PC-3 (cell line): ENCODE measurements at places on chromosomes 3 and 15. TPM values are rescaled to one million over a fixed set of nuclear protein-coding genes. Genes with fewer than 3 reads are reported as not detected.

Gene SI
- total RNA-seq, result not detected in 2 replicates

Gene FETUB
- total RNA-seq, result not detected in 2 replicates

GRCh38 chr3:14439501-14440167 is 37.2 kb downstream of the SLC6A6 start:
- DNase-seq, result no peak

- no peak for DNase-seq
Measured at GRCh38 chr3:144900366-144900765, 928.7 kb downstream of the DIPK2A start.

GRCh38 chr3:46095307-46095706 is 68.0 kb upstream of the XCR1 start:
- no peak for DNase-seq

DNA sequence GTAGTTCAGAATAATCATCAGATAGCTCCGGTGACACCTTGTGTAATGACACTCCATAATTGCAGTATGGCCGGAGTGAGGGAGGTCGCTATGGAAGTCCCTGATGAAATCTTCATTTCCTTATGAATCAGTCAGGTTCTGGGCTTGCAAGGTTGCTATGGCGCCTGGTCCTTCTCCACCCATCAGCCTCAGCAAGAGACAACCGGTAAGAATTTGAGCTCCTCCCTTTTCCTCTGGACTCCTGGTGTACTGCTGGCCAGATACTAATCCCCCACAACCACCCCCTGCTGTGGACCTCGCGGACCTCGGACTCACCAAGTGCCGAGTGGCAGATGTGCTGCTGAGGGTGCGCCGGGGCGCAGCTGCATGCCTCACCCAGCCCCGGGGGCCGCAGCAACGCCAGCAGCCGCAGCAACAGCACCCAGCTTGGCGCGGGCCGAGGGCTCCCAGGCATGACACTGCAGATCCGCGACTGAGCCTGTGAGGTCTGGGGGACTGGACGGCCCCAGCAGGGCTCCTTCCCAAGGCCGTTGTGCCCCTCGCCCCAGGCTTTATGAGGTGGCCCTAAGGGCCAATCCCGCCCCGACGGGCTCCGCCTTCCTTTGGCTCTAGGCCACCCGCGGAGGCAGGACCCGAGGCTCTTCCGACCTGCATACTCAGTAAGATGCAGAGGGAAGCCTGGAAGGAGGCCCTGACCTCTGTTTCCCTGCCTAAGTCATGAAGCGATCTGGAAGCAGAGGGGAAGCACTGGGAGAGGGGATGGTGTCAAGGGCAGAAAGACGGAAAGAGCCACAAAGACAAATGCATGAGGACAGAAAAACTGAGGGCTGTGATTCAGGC is at the start of gene TIMP4:
Gene TIMP4 (minus strand): TSS at position 526 of the 840 bp plus-strand sequence. CDS start 72 bp downstream, at position 454.
- DNase-seq, result peak; percentile 27

DNA sequence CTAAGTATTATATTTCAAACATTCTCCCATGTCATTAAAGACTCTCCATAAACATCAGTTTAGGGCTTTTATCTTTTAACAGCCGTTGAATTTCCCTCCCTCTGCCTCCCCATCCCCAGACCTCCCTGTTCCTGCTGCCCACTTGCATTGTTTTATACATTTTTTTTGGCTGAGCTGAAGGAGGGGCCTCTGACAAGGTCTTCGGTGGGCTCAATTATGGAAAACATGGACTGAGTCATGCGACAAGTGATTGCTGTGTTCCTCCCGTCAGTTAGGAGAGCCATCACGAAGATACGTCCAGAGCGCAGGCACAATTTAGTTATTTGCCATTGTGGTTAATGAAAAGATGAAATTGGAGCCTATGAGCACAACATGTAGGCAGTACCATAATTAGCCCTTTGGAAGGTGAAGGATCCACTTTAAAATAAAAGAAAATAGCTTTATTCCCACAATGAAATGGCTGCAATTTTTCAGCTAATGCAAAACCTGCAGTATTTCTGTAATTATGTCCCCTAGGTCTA is 12.0 kb upstream of the NMNAT3 start:
- no peak for DNase-seq
